ENCODE measurements at places on chromosomes 2 and 18. TPM values are rescaled to one million over a fixed set of nuclear protein-coding genes. Genes with fewer than 3 reads are reported as not detected.

The THSD7B gene
- total RNA-seq: 0.07 TPM

The EML4 gene
- 21.5 TPM for total RNA-seq

The SCYGR4 gene
- total RNA-seq: not detected

The RSAD2 gene
- total RNA-seq: not detected

The POTEF gene
- not detected for total RNA-seq

The RUFY4 gene
- total RNA-seq: not detected

The INHBB gene
- not detected for total RNA-seq

The C1GALT1C1L gene
- 0.21 TPM for total RNA-seq

The LBX2 gene
- total RNA-seq: 0.56 TPM

The ERFE gene
- total RNA-seq: 2.0 TPM

The CTNNA2 gene
- total RNA-seq: not detected

The LYPD6 gene
- total RNA-seq: 0.56 TPM

The IGFBP2 gene
- 678 TPM for total RNA-seq

The DQX1 gene
- 5.3 TPM for total RNA-seq

The GPC1 gene
- 210 TPM for total RNA-seq

The UBXN4 gene
- total RNA-seq: 33.1 TPM

The TACR1 gene
- not detected for total RNA-seq

The MYOM1 gene
- 0.09 TPM for total RNA-seq

The ZNF396 gene
- total RNA-seq: 0.19 TPM

The CD207 gene
- not detected for total RNA-seq

The ACVR1C gene
- 0.09 TPM for total RNA-seq

The TRABD2A gene
- 1.7 TPM for total RNA-seq

The FAP gene
- total RNA-seq: 3.2 TPM

The ANKRD29 gene
- 4.0 TPM for total RNA-seq

The COLEC11 gene
- not detected for total RNA-seq

The KCNIP3 gene
- total RNA-seq: 0.99 TPM

The MOGAT1 gene
- total RNA-seq: not detected

The RAD51AP2 gene
- total RNA-seq: 0.14 TPM

The CYP26B1 gene
- 3.7 TPM for total RNA-seq

The RAB31 gene
- 25.0 TPM for total RNA-seq

The GYPC gene
- 2.8 TPM for total RNA-seq

The SERPINB4 gene
- total RNA-seq: 5.0 TPM

The SERPINB3 gene
- total RNA-seq: 212 TPM

The ZSWIM2 gene
- not detected for total RNA-seq

The CYBRD1 gene
- 9.6 TPM for total RNA-seq

The COL4A4 gene
- total RNA-seq: 0.05 TPM

The ABCA12 gene
- total RNA-seq: 16.0 TPM

The NXPH2 gene
- total RNA-seq: not detected

The RAB11FIP5 gene
- 25.2 TPM for total RNA-seq

The RESP18 gene
- total RNA-seq: not detected

The REG1B gene
- not detected for total RNA-seq

The DNAH6 gene
- 0.05 TPM for total RNA-seq

The GCG gene
- total RNA-seq: not detected

The ANKRD39 gene
- total RNA-seq: 20.9 TPM

The CREG2 gene
- total RNA-seq: 3.9 TPM

The UGP2 gene
- 145 TPM for total RNA-seq

The UGT1A10 gene
- total RNA-seq: not detected

The GAD1 gene
- not detected for total RNA-seq

The IMP4 gene
- 139 TPM for total RNA-seq

Measured in airway epithelial cell (primary cell).